ENCODE measurements at places on chromosomes 7 and 10.
A peak's percentile ranks its signal among the peaks of the same experiment; 100 is the strongest.

DNA sequence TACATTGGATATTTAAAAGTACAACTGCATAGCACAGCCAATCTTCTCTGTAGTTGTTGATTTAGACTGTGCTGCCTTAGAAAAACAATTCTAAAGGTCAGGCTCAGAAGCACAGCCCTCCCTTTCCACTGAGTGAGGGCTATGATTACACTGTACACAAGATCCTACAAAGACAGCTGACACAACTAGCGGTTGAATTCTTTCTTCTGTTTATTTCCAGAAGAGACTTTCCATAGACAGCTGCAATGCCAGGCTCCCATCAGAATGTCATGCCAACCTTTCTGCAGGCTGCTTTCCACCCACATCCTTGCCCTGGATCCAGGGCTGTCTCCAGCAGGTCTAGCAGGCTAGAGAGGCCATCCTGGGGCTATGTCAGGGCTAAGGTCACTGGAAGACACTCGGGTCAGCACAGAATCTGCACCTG lies 39.3 kb downstream of the FAM13C start:
- DNase-seq: no peak

DNA sequence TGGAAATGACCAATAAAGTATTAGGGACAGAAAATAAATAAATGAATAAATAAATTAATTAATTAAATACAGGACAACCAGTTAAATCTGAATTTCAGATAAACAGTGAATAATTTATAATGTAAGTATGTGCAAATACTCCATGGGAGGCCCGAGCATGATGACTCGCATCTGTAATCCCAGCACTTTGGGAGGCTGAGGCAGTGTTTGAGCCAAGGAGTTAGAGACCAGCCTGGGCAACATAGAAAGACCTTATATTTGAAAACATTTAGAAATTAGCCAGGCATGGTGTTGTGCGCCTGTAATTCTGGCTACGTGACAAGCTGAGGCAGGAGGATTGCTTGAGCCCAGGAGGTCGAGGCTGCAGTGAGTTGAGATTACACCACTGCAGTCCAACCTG lies 123.7 kb downstream of the CUL2 start:
- DNase-seq: no peak

DNA sequence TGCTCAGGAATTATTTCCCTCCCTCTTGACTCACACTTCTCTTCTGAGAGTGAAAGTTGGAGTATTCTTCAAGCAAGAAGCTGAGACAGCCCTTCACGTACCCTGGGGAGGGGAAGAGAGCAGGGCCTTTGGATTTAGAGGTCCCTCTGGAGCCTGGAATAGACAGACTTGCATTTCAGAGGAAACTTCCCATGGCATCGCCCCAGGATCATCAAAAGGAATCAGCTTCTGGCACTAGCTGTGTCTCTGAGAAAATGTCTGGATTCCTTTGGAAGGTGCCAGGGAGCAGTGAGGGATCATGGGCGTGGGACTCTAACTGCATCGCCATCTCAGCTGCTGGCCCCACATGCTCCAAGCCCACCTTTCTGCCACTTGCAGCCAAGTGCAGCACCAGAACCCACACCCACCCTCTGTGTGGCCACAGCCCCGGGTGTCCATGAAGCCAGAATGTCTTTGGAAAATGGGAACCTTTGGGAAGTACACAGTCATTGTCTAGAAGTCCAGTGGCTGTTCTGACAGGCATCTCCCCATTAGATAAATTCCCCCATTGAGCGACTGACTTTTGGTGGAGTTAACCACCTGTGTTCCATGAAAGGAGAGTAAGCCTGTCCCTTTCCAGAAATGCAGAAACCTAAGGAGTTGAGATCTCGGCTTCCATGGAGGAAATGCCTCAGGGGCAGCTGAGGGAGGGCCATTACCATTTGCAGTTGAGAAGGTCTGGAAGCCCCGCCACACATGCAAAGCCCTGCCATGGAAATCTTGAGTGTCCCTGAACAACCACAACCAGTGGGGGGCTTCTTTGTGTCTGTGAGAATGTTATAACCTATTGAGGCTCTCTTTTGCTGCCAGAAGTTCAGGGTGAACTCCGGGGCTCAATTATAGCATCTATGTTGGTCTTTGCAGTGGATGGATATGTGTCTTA lies 57.8 kb upstream of the GDF10 start:
- DNase-seq: no peak

DNA sequence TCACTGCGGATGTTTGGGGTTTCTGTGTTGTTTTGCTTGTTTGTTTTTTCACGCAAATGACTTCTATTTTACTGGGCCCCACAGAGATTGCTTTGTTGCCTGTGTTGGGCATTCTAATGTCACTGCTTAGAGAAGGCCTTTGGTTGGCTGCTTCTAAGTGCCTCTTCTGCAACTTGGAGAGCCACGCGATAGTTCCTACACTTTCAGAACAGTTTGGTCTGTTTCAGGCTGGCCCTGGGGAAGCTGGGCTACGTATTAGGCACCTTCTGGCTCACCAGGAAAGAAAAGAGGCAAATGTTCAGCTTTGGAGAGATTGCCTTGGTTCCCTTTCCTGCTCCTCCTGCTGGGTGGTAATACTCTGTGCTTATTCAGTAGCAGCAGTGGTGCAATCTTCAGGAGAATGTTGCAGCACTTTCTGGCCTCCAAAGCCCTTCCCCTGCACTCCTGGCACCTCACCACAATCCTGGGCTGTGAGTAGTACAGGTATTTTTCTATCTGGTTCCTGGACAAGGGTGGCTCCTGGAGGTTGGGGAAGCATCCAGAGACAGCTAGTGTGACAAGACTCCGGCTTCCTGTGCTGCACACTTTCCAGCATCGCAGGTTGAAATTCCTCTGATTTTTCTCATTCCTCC lies 1.2 kb downstream of the ANTXRL start:
- no peak for DNase-seq

DNA sequence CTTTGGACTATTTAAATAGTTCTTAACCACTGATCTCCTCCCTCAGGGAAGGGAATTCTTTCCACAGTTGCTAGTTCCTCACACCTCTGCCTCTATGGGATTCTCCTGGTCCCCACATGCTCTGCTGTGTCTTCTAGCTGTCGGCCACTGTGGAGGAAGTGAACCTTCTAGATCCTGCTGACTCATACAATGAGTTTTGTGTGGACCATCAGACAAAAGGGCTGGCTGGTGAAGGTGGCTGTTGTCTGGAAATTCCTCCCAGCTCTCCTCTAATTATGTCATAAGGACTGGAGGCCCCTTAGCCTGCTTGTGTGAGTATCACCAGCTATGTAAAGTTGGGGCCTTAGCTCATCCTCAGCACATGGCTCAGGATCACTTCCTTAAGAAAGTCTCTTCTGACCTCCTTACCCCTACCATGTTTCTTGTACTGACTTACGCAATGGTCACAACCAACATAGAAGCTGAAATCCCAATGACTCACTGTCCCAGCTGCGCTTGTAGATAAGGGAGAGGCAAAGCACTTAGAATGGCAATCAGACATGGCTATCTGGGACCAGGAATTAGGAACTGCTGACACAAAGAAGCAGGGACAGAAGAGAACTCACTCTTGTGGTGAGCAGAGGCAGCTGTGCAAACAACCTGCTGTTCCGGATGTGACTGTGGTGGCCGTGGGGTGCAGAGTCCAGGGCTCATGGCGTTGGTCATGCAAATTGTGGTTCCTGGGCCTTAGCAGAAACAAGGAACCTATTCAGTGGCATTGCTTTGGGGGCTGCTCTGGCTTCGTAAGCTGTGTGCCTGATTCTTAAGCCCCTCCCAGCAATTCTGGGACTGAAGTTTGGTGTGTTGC lies 2.5 kb upstream of the MACC1 start:
- peak; percentile 7 for DNase-seq

- peak; percentile 55 for DNase-seq
Observed at GRCh38 chr10:91536111-91536510, 96.8 kb downstream of the PPP1R3C start.

DNA sequence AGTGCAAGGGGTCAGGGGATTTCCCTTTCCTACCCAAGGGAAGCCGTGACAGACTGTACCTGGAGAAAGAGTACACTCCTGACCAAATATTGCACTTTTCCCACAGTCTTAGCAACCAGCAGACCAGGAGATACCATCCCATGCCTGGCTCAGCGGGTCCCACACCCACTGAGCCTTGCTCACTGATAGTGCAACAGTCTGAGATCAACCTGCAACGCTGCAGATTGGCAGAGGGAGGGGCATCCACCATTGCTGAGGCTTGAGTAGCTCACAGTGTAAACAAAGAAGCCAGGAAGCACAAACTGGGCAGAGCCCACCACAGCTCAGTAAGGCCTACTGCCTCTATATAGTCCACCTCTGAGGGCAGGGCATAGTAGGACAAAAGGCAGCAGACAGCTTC lies 53.9 kb downstream of the PIK3CG start:
- no peak for DNase-seq

DNA sequence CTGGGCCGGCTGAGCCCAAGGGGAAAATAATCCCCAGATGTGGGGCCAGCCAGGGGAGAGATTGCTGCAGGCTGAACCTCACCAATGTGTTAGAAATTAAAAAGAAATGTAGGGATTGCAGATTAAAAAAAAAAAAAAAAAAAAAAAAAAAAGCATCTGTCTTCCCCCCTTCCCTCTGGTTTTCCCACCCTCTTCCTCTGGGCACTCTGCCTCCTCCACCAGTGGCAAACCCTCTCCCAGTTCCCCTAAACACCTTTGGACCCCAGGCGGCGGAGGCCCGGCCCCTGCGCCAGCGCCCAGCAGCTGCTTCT lies 7.1 kb downstream of the MNX1 start:
- no peak for DNase-seq

- DNase-seq: no peak
Observed at GRCh38 chr7:140058517-140058916, 4.2 kb downstream of the PARP12 start.

- DNase-seq: no peak
Observed at GRCh38 chr10:7458556-7458955, 47.7 kb upstream of the SFMBT2 start.

GRCh38 chr10:103197903-103198302 lies 4.8 kb upstream of the NT5C2 start:
- DNase-seq: no peak

- no peak for DNase-seq
Observed at GRCh38 chr7:158487631-158488151, 99.9 kb downstream of the PTPRN2 start.

GRCh38 chr10:88082806-88083596 lies 219.6 kb downstream of the PTEN start:
- no peak for DNase-seq

DNA sequence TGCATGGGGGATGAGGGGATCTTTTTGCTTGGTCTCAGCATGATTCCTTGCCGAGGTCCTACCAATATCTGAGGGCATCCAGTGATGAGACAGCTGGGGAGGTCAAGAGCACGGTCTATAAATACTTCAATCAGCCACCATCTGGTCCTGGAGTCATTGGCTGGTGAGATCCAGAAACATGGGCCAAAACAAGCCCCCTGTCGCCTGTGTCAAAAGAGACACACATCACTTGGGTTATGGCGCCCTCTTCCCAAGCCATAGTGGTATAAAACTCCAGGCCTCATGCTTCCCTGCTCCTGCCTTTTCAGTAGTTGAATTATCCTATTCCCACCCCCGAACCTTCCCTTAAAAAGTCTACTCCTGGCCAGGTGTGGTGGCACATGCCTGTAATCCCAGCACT lies 60.9 kb downstream of the SLC35B4 start:
- no peak for DNase-seq

- DNase-seq: peak; percentile 10
Observed at GRCh38 chr7:18520450-18521235, 25.1 kb downstream of the HDAC9 start.

DNA sequence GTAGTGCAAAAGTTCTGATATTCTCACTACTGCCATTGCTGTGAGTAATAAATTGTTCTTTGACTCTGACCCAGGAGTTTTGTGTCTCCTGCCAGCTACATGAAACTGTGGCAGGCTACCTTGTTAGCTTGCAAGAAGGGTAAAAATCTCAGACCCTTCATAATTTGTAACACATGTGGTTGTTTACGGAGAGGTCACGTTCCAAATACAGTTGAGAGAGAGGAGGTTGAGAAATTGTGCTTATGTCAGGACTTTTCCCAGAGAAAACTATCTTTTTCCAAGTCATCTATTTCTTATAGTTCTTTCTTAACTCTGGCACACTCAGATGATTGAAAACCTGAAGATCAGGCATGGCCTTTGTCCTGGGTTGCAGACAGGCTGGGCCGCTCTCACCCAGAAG lies 114.4 kb upstream of the SVIL start:
- no peak for DNase-seq

GRCh38 chr10:123972481-123973401 lies 81.1 kb upstream of the CPXM2 start:
- DNase-seq: no peak

GRCh38 chr7:126750207-126750911 lies 502.4 kb downstream of the GRM8 start:
- no peak for DNase-seq

GRCh38 chr10:70906031-70906783 lies 17.8 kb upstream of the PCBD1 start:
- DNase-seq: no peak

DNA sequence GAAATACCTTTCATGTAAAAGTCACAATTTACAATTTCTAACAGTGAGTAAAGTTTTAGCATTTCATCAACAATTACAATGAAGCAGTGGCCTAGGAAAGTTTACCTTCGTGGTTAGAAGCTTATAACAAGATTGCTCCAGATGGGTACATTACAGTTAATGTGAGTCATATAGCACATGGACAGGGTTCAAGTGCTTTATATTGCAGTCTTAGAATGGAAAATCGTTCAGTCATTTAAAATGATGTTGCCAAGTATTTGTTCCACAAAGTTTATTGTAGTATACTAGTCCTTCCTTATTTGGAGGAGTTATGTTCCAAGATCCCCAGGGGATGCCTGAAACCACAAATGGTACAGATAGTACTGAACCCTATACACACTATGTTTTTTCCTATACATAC lies 174.6 kb upstream of the TARP start:
- DNase-seq: no peak

GRCh38 chr7:24152877-24153472 lies 131.0 kb upstream of the NPY start:
- no peak for DNase-seq

- DNase-seq: no peak
Observed at GRCh38 chr7:13560441-13560840, 429.0 kb downstream of the ETV1 start.

- no peak for DNase-seq
Observed at GRCh38 chr7:67387851-67388250, 391.2 kb downstream of the TYW1 start.

DNA sequence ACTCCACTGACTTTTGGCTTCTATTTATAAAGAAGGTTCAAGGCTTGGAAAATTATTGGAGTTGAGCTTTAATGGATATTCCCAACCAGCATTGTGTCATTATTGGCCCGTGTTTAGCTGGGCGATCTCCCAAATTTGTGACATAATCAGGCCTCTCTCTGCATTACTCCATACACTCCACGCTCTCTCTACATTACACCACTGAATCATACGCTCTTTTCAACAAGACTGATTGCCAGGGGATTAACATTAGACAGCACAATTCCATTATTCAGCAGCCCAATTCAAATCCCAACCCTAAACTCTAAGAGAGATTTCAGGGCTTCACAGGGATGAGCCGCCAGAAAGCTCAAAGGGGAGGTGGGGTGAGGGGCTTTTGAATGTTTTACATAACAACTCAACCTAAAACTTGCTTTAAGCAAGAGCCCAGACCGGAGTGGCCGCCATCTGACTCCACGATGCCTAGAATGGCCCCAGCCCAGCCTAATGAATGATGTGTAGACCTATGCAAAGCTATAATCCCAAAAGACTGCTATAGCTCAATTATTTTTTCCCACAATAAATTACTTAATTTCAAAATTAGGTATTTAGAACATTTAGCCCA lies 61.8 kb downstream of the FGFR2 start:
- no peak for DNase-seq

Measured in AG08396 (cell line).